ENCODE measurements at places on chromosomes 2 and 18.

GRCh38 chr2:197181491-197181890 lies 129.1 kb downstream of the ANKRD44 start:
- no peak for DNase-seq

DNA sequence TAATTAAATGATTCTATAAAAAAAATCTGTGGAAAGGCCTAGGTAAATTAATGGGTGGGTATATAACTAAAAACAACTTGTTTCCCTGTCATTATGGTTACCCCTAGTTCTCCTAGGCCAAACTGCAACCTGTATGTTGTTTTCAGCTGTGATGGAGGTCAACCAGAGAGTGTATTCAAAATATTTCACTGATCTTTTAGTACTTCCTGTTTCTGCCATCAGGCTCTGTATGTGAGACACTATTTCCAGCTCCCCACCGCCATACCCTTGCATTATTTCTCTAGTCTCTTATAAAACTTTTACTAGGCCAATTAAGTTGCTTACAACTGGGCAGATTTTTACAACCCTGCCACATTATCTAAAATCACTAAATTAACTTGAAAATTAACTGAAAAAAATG lies 21.0 kb upstream of the CDKL4 start:
- DNase-seq = no peak

- no peak for DNase-seq
Measured at GRCh38 chr2:20456636-20457426, 10.0 kb downstream of the RHOB start.

- DNase-seq = no peak
Measured at GRCh38 chr2:192379736-192380135, 185.0 kb upstream of the TMEFF2 start.

DNA sequence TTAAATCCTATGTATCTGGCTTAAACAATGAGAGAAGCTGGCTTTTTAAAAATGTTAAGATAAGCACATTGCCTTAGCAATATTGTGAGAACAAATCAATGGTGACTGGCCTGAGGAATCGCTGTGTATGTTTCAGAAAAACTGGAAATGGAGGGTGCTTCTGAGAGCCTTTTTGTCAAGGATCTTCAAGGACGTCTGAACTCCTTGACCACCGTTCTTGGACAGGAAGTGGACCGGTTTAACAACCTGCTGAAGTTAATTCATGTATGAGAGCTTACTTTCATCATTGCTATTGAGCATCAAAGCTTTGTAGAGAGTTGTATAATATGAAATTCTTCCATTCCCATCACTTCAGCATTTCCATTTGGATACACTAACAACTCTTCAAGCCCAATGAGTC lies 72.6 kb downstream of the TRABD2A start:
- DNase-seq = no peak

GRCh38 chr2:111662771-111663470 lies 221.1 kb downstream of the ANAPC1 start:
- no peak for DNase-seq

DNA sequence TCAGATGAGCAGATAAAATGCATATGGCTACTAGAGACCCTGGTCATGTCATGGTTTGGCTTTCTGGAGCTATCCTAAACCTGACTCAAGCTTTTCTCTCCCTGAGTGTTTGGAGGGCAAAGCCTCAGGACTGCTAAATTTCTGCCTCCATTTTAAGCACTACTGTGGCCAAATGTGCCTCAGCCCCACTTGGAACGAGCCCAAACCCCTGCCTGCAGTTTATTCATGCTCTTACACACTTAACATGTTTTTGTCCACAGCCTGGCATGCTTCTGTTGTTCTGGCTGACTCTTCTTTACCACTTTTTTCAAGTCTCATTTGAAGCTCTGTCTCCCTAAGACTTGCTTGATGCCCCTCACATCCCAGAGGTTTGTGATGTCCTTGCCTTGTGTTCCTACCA lies 24.7 kb downstream of the MGAT5 start:
- no peak for DNase-seq

DNA sequence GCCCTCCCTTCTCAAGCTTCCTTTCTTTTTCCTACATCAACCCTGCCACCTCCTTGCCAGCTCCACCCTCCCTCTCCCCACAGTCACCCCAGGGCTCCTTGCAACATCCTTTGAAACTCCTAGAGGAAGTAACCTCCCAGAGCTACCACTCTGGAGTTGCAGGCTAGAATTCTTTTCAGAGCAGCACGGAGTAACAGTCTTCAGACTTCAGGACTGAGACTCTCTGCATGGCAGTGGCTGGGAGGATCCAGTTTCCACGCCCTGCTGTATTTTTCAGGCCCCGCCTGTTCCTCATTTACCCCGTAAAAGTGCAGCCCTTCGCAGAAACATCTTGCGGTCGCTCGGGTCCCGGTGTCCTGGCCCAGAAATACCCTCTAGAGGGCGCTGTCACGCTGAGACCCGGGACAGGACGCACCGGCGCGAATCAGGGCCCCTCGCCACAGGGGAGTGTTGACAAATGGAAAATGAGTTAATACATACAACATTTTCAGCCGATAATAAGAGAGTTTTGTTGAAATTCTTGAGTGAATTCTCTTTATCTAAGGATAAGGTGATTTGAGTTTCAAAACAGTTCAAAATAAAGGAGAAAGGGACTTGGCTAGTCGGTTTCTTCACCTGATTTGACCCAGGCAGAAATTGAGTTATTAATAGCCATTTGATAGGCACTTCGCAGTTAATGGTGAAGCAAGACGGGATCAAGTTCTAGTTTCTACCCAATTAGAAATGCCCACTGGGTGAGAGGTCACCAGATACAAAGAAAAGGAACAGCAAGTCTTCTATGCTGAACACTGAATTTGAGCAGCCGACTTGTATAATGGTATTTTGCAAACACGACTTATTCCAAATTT lies 18.5 kb upstream of the NTSR2 start:
- peak; percentile 83 for DNase-seq

GRCh38 chr2:238713198-238713826 lies 134.6 kb upstream of the TWIST2 start:
- DNase-seq = no peak

DNA sequence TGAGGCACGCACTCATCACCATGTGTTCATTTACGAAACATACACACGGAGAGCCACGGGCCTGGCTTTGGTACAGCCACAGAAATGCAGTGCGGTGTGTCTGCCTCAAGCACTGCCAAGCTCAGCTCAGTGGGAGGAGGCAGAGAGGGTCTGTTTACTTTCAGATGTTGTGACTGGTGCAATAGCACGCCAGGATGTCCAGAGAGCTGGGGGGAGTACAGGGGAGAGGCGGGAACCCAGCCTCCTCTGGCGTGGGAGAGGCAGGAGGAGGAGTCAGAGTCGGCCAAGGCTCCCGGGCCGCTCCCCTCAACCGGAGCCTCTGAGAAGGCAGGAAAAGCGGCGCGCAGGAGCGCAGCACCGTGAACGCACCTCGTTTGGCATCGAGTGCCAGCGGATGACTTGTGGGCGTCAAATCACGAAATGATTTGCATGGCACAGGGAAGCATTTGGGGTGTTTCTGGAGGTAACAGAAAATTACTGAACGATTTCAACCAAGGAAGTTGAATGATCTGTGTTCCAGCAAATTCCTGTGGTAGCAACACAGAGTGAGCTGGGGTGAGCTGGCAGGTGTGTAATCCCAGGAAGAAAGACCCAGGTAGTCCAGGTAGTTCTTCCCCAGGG lies 143.0 kb downstream of the ZNF516 start:
- no peak for DNase-seq

GRCh38 chr2:159683817-159684216 lies 28.5 kb upstream of the MARCHF7 start:
- no peak for DNase-seq

Measured in CD4-positive, alpha-beta T cell treated with Interleukin-1 beta for 1 hour (primary cell).